HT1080 (cell line): ENCODE measurements at places on chromosomes 4 and X.

- no peak for DNase-seq
These were observed 16.3 kb upstream of the FRYL start for GRCh38 chr4:48796191-48796926.

- no peak for DNase-seq
These were observed 129.8 kb downstream of the TBCK start for GRCh38 chr4:106186201-106186600.

DNA sequence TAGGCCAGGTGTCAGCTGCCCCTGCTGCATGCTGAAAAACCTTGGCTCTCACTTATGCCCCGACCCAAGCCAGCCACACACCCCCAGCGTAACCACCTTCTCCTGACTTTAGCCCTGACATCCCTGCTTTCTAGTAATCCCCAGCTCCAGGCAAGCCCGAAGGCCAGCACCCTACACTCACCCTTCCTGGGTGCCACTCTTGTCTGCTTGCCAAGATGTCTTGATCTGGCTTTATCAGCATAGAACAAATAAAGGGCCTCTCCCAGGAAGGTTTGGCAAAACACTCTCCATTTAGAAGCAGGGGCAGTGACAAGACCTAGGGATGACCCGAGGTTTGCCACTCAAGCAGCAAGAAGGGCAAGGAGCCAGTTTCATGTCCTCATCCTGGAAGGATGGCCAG, 6.8 kb upstream of the MAP9 start:
- DNase-seq = no peak

GRCh38 chr4:89981789-89982334, 87.2 kb downstream of the MMRN1 start:
- no peak for DNase-seq

DNA sequence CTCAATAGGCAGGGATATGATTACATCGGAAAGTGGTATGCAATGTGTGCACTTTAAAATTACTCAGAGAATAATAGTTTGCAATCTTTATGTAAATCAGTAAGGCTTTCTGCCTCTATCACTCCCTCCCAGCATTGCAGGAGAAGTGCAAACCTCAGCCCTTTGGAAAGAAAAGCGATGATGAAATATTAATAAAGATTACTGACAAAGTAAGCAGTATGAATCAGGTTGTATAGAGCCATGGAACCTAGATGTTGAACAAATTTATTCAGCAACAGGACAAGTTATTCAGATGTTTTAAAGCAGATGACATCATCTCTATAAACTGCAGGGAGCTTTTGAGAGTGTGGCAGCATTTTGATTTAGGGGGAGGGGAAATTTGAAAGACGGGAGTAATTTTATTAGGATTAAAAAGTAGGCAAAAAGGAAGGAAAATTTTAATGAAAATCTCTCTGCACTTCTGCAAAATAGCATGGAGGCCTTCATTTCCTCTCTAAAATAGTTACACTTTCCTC, 631.7 kb upstream of the GRIA3 start:
- no peak for DNase-seq

GRCh38 chr4:82710197-82710929, 88.2 kb downstream of the SCD5 start:
- no peak for DNase-seq

DNA sequence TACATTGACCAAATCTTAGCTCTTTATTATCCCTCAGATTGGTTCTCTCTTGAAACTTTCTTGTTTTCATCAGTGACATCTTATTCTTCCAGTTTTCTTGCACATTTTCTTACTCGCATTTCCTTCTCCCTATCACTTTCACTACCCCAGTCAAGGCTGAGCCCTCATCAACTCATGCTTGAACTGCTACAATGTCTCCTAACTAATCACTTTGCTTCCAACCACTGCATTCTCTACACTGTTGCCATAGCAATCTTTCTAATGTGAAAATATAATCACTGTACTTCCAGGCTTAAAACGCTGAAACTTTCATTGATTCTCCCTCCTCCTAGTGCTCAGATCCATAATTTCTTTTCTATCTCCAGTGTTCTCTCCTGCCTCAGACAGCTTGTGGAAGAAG, 22.2 kb upstream of the LPAR4 start:
- no peak for DNase-seq

DNA sequence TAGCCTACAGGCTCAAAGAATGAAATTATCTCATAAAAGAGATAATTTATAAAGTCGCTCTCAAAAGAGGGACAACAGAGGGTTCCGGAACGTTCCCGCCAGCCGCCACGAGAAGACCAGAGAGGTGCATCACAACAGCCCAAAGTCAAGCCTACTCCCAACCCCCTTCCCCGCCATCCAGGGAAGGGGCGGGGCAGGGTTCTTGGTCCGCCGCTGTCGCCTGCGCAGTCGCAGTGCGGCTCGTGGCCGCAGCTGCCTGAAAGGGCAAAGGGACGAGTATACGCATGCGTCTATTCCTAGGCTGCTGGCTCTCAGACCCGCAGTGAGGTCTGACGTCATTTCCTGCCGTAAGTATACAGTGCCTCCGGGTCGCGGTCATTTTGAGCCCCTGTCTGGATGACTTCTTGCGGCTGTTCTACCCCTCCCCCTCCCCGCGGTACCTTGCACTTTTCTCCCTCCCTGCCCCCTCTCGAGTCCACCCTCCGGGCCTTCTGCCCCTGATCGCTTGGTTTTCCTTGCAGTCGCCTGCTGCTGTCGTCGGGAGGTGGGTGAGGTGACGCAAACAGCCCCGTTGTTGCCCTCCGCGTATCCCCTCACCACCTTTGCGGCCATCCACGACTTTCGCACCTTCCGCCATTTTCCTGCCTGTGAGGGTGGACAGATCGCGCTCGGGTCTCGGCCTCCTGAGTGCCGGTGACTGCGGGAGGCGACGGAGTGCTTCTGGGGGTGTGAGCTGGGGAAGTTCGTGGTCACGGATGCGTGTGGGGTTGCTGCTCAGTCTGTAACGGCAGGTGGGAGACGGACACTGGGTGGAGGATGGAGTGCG, at the start of gene OCIAD1:
TSS of gene OCIAD1 (plus strand) at position 383 of the 826 bp plus-strand sequence. CDS start 1,537 bp downstream, outside the sequence.
- DNase-seq = peak; percentile 99

DNA sequence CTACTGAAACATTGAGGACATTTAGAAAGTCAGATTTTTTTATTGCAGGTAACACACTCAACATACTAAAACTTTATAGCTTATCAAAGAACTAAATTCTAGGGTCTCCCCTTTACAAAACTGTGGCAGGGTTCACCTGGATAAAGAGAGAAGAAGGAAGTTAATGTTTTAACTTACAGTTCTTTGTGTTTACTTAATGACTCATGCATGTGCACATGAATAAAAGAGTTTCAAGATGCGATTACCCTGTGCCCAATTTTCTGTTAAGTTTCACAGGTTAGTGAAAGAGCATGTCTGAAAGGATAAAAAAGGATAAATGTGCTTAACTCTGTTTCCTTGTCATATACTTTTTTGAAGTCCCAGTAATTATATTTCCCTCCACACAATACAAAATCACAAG, 16.8 kb downstream of the DCAF8L1 start:
- DNase-seq = no peak

DNA sequence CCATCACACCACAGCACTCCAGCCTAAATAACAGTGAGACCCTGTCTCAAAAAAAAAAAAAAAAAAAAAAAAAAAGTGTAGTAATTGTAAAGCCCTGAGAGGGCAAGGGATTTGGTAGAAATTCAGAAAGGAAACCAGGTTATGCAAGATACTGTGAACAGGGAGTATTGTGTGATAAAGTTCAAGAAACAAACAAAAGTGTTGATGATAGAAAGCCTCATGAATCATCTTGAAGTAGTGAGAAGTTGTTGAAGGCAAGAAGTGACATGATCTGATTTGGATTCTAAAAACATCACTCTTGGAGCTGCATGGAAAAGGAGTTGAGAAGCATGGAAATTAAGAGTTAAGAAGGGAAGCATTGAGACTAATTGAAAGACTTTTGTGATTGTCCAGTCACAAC, 102.2 kb downstream of the RAP1GDS1 start:
- DNase-seq = no peak

DNA sequence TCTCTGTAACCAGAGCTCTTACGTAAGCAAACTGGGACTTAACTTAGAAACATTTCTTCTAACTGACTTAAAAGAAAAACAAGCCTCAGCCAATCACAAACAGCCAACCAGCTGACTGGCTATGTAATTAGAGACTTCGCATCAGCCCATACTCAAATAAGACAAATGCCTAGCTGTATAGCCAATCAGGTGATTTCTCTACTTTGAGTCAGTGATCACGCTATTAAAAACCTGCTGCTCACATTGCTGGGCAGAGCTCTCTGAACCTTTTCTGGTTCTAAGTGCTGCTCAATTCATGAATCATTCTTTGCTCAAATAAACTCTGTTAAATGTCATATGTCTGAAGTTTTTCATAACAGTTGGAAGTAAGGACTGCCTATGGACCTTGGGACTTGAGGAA, 9.9 kb upstream of the SMIM10L2A start:
- peak; percentile 66 for DNase-seq

DNA sequence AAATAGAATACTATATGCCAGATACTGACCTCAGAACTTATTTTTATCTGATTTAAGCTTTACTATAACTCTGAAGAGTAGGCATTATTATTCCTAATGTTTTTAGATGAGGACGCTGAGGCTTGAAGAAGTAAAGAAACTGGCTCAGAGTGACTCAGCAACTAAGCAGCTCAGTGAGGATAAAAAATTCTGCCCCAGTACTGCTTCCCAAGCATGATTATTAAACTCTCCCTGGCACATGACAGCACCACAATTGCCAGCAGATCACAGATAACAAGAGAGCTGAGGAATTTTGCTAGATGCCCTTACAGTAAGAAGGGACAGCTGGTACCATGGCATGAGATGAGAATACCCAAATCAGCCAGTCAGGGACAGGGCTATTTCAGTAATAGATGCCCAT, 219.4 kb downstream of the NKX6-1 start:
- peak; percentile 48 for DNase-seq

DNA sequence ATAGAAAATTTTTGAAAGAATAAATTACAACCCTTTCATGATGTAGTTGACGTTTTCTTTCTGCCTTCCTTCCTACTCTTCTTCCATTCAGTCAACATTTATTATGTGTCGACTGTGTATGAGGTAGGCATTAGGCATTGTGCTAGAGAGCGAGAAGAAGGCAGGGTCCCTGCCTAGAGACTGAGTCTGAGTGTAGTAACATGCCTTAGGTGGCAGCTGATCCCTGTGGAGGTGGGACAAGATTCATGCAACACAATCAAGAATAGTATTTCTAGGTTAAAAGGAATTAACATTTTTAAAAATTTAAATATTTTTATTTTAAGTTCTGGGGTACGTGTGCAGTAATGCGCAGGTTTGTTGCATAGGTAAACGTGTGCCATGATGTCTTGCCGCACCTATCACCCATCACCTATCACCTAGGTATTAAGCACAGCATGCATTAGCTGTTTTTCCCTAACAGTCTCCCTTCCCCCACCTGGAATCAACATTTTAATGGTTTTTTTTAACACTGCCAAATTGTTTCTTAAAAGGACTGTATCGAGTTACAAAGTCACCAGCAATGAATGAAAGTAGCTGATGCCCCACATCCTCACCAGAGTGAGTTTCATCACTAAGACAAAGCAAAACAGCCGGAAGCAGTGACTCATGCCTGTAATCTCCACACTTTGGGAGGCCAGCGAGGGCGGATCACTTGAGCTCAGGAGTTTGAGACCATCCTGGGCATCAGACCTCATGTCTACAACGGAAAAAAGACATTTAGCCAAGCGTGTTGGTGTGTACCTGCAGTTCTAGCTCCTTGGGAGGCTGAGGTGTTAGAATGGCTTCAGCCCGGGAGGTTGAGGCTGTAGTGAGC, 84.0 kb downstream of the WWC2 start:
- DNase-seq = peak; percentile 94

- DNase-seq = no peak
These were observed 162.7 kb upstream of the KIT start for GRCh38 chr4:54495091-54495490.

DNA sequence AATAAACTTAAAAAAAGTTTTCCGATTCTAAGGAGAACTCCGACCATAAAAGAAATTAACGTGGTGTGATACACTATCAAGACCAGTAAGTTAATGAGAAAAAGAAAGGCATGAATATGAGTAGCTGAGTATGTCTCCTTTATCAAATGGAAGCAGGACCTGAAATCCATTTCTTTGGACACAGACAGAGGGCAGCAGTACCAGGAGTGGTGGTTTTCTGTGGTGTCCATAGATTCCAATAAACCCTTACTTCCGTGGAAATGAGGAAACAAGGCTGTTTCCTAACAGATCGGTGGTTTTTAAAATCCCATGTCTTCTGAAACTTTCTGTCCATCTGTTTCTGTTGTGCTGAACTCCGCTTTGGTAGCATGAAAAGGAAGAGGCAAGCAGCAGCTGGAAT, 128.5 kb upstream of the TSPAN5 start:
- DNase-seq = peak; percentile 37
